ENCODE measurements at places on chromosomes 12 and 14.
A peak's percentile ranks its signal among the peaks of the same experiment; 100 is the strongest.

GRCh38 chr12:110741341-110742095 is 1.2 kb downstream of the PPP1CC start:
- DNase-seq, result peak; percentile 58

- DNase-seq, result no peak
These were observed 2.7 kb upstream of the FAM222A start for GRCh38 chr12:109710747-109711595.

GRCh38 chr12:101923045-101923718 is 45.8 kb downstream of the DRAM1 start:
- DNase-seq, result no peak

GRCh38 chr14:93970965-93971634 is 5.3 kb downstream of the ASB2 start:
- DNase-seq, result no peak

GRCh38 chr12:72063073-72063472 is 124.4 kb downstream of the TPH2 start:
- no peak for DNase-seq

- DNase-seq, result peak; percentile 50
These were observed 26.2 kb downstream of the RFLNA start for GRCh38 chr12:124321040-124321481.

DNA sequence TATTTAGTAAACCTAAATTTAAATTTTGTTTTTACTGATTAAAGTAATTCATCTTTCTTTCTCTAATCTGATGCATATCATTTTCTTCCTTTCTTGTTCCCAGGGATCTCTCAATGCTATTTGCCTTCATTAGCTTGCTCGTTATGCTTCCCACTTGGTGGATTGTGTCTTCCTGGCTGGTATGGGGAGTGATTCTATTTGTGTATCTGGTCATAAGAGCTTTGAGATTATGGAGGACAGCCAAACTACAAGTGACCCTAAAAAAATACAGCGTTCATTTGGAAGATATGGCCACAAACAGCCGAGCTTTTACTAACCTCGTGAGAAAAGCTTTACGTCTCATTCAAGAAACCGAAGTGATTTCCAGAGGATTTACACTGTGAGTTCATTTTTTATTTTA is 48.6 kb downstream of the VEZT start:
- DNase-seq, result no peak

GRCh38 chr12:13339538-13339937 is 143.0 kb downstream of the EMP1 start:
- DNase-seq, result no peak

DNA sequence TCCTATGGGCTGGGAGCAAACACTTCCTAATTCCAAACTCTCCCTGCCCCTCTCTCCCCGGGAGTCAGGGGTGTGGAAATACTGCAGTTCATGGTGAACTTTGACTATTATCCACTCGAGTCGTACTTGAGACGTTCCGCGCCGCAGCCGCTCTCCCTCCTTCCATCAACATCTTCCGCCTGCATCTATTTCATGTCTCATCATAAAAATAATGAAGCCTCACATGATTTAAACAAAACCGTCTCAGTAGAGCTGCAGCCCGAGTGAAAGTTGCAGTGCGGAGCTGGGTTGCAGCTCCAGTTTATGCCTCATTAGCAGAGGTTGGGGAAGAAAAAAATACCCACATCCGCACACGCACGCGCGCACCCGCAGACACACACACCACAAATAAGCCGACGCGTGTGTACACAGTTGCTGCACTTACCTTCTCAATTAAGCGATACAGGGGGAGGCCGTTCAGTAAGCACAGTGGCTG is 283 bp downstream of the LMO3 start:
- no peak for DNase-seq

- DNase-seq, result no peak
These were observed 91.5 kb upstream of the VASH1 start for GRCh38 chr14:76669770-76670169.

Data from pons (tissue), 1 donor.